ENCODE measurements at places on chromosomes 5 and 9.

DNA sequence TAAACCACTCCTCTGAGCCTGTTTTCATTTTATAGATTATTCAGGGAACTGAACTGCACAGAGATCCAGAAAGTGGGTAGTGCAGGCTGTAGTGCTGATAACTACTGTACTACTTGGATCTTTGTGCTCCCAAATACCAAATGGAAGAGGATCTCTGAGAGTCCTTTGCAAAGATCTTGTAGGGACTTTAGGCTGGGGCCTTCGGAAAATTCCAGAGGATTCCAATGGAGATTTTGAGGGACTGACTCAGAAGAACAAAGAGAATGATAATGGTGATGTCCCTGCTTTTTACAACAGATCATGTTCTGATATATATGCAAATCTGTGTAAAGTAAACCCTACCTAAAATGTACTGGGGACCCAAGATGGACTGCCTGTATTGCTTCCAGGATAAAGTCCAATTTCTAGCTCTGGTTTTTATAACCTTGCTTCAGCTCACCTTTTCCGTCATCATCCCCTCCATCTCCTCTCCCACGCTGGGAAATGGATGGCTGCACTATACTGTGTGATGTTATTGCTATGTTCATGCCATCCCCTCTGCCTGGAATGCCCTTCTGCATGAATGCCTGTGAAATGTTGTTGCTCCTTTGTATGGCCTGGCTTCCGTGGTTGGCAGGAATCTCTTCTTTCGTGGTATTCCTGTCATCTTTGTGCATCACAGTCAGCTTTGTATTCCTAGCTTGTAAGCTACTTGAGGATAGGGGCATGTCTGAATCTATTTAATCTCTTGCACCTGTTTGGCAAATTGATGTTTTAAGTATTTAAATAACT lies 9.7 kb upstream of the PSMD5 start:
- DNase-seq = no peak

DNA sequence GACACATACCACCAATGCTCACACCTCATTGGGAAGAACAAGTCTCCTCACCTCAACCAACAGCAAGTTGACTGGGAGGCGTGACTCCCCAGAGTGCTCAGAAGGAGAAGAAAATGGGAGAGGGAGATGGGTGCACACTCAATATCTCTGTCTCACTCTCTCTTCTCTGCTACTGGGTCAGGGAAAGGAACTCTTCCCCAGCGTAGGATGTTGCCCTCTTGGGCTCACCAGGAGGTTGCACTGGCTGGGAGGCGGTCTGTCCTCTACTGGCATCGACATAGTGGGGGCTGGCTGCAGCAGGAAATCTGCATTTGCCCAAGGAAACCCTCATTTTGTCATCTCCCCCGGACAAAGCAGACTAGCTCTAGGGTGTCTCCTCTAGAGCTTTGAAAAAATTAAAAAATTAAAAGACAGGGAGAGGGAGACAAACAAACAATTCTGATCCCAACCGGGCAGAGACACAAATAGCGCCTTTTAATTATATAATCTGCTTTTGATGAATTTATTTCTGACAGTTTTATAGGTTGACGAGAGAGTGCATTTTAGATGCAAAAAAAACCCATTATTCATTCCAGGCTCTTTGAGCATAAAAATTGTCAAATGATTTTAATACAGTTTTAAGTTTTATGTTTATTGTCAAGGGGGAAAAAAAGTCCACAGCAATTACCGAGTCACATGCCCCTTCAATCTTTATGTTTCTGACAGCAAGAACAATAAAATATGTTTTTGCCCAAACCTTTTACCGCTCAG lies 179.3 kb upstream of the MVB12B start:
- DNase-seq = no peak

GRCh38 chr5:55421074-55421529 lies 113.3 kb downstream of the MTREX start:
- DNase-seq = peak; percentile 18

GRCh38 chr5:84393969-84394368 lies 9.3 kb upstream of the EDIL3 start:
- DNase-seq = no peak

Data from NK-92 treated with Interleukin-12 subunit alpha and Interleukin-12 subunit beta, amount 100 ng/mL, for 24 hours (cell line).